Stimulated activated CD4-positive, alpha-beta T cell treated with anti-CD3 and anti-CD28 coated beads, Interleukin-4, amount 100 ng/mL, for 48 hours (primary cell): ENCODE measurements at places on chromosomes 3 and 15.

- DNase-seq: no peak
Observed at GRCh38 chr3:145936971-145937370, 224.0 kb downstream of the PLOD2 start.

DNA sequence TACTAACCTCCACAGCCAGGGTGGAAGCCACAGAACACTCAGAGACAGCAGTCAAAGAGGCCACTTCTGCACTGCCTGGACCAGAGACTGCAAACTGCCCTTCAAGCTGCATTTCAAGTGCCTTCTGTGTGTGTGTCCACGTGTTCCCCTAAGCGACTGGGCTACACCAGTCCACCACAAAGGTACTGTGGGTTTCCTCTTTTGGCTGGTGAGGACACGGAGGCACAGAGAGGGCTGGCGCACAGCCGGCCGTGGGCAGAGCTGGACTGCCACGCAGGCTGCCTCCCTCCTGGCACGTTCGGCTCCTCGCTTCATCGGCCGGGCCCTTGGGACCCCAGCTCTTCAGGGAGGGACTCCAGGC, 60.9 kb downstream of the MGLL start:
- DNase-seq: no peak

DNA sequence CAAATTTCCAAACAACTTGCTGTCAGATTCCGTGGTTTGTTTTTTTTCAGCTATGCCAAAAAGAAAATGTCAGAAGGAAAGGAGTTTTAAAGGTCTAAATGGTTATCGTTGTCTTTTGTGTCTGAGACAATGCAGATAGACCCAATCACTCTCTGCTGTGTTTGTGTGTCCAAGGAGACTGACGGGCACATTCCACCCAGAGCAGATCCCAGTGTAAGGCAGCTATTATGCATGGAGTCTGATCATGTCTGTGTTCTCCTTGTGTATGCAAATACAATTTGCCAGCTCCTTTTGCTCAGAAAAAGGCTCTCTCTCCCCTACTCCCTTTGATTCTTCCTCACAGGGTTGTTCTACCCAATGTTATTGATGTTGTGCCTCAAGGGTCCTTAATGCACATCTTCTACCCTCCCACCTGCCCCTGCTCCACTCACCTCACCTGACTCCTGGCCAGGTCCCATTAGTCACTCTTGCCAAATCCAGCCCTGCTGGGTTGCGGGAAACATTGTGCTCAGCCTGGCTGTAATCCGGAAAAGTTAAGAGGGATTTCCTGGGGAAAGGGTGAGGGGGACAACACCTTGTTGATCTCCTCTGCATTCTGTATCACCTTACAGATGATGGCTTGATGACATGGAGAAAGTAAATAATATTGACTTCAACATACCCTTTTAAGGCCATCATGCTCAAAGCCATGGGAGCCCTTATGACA, 61.0 kb downstream of the OTOL1 start:
- no peak for DNase-seq

GRCh38 chr3:71117572-71118247, 465.8 kb downstream of the FOXP1 start:
- no peak for DNase-seq

- no peak for DNase-seq
Observed at GRCh38 chr15:62068071-62068809, 1.5 kb downstream of the C2CD4A start.

DNA sequence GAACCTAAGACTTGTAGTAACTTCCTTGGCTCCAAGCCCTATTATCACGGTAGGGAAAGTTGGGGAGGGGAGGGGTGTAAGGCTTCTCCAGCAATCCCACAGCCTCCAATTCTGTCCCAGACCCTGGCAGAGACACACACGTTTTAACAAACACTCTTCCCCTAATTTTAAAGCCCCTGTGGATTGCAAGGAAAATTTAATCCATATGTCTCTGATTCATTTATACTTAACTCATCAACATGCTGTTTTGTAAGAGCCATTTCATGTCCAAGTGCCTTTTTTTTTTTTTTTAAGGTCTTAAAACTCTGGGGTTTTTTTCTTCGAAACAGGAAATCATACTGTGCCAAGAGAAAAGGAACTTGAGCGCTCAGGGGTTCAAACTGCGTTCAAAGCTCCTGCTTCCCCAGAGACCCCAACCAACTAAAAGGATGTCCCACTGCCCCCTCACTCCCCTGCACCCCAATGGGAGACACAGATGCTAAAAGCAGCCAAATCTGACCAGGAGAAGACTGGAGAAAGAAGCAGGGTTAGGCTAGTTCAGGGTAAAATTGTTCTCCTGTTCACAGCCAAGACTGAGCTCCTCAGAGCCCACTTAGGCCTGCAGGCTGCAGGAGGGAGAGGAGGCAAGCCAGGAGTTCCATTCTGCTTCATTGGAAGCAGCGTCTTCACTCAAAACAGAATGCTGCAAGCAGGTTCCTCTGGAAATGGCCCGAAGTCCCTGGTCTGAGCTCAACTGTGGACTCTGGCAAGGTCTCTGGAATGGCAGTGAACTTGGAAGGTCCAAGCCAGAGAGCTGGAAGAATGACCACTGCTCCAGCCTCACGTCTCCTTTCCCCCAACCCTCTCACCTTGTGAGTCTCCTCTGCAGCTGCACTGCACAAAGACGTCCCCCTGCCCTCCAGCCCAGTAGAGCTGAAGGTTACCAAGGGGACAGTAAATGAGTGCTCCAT, 172.5 kb downstream of the NTRK3 start:
- DNase-seq: no peak

GRCh38 chr15:87021751-87022150, 942.1 kb downstream of the AGBL1 start:
- no peak for DNase-seq

DNA sequence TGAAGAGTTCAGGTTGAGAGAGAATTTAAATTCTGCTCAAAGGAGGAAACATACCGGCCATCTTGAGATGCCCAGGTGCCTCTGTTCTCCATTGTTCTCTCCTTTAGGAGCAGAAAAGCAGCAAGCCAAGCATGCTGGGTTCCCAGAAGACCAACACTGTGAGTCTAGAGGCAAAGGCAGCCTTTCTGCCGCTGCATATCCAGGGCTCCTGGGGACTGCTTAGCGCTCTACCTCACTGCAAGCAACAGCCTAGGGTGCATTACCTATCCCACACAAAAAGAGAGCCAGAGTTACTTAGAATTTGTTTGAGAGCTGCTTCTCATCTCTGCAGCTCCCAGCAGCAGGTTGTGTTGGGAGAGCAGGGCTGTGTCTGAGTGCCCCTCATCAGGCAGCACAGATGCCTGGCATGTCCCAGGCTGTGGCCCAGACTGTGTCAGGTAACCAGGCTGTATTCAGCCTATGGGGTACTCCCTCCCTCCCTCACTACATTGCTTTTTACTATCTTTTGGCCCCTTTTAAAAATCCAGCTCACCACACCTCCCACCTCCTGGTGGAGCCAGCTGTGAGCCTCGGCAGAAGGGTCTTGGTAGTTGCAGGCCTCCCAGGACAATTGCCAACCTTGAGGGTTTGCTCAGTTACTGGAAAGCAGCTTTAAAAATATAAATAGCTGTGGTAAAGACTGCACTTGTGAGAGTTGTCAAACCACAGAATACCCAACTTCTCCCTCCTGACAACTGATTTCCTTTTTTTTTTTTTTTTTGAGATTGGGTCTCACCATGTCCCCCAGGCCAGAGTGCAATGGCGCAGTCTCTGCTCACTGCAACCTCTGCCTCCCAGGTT, 30.2 kb downstream of the BCL2L10 start:
- no peak for DNase-seq

DNA sequence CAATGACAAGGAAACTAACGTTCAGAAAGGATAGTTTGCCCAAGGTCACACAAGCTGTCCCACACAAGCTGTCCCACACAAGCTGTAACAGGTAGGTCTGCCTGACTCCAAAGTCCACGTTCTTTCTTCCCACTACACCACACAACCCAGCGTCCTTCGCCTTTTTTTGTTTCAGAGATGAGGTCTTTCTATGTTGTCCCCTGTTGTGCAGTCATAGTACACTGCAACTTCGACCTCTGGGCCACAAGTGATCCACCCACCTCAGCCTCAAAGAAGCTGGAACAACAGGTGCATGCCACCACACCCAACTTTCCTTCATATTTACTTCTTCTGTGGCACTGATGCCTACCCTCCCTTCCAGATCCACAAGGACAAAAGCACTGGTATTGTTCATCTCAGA, 21.4 kb downstream of the MB21D2 start:
- no peak for DNase-seq

GRCh38 chr3:84108442-84108971, 850.3 kb upstream of the CADM2 start:
- DNase-seq: no peak

DNA sequence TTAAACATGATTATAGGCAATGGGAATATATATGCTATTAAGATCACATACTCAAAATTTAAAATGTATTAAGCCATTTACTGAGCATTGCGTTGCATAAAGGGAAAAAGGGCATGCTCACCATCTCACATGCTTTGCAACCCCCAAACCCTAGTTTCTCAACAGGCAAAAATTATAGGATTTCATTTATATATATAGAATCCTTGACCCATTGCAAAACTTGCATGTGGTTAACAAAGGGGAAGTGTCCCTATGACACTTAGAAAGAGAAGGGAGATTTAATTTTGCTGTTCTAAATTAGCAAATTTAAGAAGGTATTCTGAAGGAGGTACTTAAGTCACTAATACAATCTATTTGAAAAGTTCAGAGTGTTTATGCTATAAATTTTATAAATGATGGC, 837.8 kb downstream of the DIPK2A start:
- no peak for DNase-seq

DNA sequence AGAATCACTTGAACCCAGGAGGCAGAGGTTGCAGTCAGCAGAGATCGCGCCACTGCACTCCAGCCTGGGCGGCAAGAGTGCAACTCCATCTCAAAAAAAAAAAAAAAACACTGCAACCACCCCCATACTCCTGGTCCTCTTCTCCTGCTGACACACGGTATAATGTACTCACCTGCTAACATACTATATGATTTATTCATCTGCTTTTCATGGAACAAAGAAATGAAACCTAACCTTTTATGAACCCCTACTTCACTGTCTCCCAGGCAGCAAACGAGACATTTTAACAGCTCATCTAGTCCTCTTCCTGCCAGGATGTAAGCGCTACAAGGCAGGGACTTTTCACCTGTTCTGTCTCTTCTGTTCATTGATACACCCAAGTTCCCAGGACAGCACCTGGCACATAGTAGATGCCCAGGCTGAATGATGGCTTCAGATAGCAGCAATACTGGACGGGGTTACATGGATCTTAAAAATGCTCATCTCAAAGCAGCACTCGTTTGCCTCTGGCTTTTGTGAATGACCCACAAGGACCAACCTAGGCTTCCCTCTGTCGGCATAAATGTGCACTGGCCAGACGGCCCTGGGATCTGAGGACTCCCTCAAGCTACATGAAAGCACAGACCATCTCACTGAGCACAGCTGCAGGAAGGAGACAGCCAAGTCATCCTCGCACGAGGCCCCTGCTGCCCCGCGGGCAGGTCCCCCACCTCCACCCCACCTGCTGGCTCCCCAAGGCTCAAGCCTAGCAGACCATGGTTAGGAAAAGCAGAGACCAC, 20.3 kb downstream of the XXYLT1 start:
- DNase-seq: no peak

- DNase-seq: no peak
Observed at GRCh38 chr15:98257290-98257689, 296.8 kb downstream of the ARRDC4 start.

DNA sequence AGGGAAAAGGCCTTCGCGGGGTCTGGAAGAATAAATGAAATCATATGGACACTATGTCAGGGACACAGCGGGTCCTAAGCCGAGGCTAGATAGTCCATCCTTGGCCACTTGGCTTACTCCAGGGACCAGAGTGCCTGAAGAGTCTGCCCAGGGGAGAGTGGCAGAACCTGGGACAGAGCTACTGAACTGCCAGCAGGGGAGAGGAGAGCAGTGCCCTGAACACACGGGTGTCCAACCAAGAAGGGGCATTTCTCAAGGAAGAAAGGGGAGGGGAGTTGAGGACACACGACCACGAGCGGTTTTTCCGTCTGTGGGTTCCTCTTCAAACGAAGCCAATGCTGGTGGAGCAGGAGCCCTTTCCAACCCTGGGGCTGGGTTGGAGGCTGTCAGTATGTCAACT, 1.0 kb downstream of the ACAN start:
- DNase-seq: no peak

DNA sequence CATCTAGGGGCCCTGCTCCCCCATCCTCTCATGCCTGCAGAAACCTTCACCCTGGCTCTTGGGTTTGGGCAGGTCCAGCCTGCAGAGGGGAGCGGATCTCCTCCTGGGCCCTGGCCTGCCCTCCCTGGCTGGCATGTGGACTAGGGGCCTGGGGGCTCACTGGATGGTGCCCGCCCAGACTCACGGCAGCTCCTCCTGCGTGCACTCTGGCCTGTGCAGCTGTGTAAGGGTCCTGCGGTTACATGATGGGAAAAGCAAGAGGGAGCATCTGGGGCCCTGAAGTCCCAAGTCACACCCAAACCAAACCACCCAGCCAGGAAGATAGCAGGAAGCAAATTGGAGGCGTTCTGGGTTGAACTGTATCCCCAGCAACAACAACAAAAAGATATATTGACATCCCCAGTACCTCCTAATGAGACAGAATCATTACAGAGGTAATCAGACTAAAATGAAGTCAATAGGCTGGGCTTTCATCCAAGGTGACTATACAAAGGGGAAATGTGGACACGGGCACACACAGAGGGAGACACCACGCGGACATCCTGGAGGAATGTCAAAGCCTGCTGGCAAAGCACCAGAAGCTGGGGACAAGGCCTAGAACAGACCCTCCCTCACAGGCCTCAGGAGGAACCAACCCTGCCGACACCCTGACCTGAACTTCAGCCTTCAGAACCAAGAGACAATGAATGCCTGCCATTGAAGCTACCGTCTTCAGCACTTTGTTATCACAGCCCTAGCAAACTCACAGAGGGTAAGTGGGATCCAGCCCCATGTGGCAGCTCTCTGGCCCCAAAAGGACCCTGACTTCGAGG, 10.4 kb upstream of the CLK3 start:
- DNase-seq: no peak

- DNase-seq: no peak
Observed at GRCh38 chr3:181564222-181564621, 147.5 kb upstream of the SOX2 start.

DNA sequence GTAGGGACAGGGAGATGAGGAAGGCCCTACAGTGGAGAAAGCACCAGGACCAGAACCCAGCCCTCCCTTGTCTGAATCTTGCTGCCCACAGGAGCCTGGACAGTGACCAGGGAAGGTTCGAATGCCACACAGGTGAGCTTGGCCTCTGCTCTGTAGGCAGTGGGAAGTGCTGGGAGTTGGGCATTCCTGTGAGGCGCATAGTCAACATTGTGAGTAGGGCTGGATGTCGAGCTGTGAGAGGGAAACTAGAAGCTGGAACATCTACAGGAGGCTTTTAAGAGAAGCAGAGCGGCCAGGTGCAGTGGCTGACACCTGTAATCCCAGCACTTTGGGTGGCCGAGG, 20.3 kb upstream of the ALAS1 start:
- no peak for DNase-seq

DNA sequence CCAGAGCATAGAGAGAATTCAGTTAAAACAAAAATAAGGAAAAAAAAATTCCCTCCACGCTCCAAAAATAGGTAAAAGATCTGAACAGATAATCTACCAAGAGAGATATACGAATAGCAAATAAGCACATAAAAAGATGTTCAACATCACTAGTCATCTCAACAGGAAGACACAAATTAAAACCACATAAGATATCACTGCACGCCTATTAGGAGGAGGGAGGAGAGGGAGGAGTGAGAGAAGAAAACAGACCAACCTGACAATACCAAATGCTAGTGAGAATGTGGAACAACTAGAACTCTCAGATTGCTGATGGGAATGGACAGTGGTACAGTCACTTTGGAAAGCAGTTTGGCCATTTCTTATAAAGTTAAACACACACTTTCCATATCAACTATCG, 212.5 kb downstream of the FMN1 start:
- no peak for DNase-seq

- no peak for DNase-seq
Observed at GRCh38 chr15:74036271-74037170, 42.0 kb downstream of the PML start.
